ENCODE measurements at places on chromosomes 4 and X.

DNA sequence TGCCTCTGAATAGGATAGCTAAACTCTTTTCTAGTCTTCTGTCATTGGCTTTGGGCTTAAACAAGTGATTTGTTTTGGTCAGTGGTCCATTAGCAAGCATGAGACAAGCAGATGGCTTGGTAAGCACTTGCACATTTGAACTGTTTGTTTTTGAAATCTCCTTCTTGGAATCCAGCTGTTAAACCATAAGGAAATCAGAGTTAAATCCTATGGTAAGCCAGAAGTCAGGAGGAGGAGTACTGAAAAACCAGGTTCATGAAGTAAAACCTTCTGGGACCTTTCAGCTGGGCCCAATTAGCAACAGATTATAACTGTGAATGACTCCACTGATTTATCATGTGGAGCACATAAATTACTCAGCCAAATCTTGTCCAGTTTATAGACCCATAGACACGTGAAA is 1042.5 kb upstream of the PABPC4L start:
- DNase-seq, result no peak

DNA sequence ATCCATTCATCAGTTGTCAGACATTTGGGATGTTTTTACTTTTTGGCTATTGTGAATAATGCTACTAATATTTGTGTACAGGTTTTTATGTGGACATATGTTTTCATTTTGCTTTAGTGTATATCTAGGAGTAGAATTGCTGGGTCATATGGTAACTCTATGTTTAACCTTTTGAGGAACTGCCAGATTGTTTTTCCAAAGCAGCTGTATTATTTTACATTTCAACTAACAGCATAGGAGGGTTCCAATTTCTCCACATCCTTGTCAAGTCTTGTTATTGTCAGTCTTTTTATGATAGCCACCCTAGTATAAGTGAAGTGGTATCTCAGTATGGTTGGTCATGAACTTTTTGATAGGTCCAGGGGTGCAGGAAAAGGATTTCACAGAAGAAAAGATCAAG is 114.5 kb upstream of the FAM9C start:
- DNase-seq, result no peak

- no peak for DNase-seq
Observed at GRCh38 chr4:96736352-96736889, 896.5 kb downstream of the PDHA2 start.

GRCh38 chr4:8105306-8106100 is 53.1 kb downstream of the ABLIM2 start:
- DNase-seq, result no peak

DNA sequence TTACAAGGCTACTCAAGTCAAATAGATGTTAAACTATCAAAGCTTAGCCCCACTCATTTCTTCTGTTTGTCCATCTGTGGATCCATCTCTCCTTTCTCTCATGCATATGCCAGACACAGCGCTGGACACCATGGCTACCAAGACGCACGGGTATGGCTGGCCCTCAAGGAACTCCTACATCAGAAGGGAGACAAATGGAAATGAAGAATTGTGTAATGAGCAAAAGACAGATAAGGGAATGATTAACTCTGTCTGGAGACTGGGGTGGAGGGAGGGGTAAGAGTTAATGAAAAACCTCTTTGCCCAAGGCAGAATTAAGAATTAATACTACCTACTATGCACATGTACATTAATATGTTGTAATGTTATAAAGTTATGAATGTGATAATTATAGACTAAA is 88.1 kb downstream of the MGST2 start:
- no peak for DNase-seq
